ENCODE measurements at places on chromosomes 3 and 15.
A peak's percentile ranks its signal among the peaks of the same experiment; 100 is the strongest.

GRCh38 chr3:136018876-136019275, 53.3 kb downstream of the PPP2R3A start:
- DNase-seq, result no peak

- peak; percentile 17 for DNase-seq
Observed at GRCh38 chr3:16400106-16400931, 113.2 kb downstream of the RFTN1 start.

- no peak for DNase-seq
Observed at GRCh38 chr15:73357999-73358665, 10.6 kb downstream of the HCN4 start.

DNA sequence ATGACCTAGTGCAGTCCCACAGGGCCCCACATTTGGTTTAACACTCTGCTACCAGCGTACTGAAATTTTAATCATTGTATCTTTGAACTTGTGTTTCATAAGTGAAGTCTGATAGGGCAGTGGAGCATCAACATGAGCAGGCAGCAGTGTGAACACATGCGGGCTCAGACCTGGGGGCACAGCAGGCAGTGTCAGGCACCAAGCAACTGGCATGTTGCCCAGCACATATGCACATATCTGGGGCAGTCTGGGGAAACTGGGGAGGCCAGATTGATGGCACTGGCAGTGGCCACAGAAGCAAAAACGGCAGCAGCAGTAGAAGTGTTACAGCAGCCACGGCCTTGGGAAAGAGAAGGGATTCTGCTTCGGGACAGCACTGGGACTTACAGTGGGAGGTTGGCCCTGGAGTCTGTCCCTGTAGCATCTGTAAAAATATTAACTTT, 353.9 kb upstream of the KCNMB2 start:
- DNase-seq, result no peak

DNA sequence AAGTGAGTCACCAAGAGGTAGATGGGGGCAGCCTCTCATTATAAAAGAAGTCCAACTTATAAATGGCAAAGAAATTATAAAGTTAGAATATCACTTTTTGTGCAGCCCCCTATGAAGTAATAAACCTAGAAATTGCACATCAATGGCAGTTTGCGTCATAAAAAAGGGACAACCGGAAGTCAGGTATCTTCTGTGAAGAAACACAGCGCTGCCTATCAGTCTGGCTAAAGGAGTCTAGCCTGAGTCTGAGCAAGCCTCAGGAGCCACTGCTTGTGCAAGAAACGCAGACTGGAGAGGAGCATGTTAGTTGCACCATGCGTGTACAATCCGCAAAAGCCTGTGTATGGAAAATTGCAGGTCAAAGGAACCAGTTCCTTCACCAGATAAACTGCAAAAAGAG, 178.4 kb downstream of the ARRDC4 start:
- no peak for DNase-seq

DNA sequence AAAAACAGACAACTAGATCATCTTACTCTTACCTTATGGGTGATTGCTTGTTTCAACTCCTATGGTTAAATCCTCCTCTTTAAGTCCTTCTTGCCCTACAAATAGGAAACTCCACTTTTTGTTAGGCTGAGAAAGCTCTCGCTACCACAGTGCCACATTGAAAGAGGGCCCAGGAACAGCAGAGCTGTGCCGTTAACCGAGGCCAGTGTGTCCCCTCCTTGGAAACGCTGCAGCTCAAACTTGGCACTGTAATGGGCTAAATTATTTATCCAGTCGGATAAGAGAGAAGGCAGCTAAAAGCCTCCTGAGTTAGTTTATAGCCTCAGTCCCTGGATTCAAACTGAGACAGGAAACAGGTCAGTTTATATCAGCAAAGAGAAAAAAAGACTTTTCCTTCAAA, 46.1 kb downstream of the KBTBD12 start:
- no peak for DNase-seq

DNA sequence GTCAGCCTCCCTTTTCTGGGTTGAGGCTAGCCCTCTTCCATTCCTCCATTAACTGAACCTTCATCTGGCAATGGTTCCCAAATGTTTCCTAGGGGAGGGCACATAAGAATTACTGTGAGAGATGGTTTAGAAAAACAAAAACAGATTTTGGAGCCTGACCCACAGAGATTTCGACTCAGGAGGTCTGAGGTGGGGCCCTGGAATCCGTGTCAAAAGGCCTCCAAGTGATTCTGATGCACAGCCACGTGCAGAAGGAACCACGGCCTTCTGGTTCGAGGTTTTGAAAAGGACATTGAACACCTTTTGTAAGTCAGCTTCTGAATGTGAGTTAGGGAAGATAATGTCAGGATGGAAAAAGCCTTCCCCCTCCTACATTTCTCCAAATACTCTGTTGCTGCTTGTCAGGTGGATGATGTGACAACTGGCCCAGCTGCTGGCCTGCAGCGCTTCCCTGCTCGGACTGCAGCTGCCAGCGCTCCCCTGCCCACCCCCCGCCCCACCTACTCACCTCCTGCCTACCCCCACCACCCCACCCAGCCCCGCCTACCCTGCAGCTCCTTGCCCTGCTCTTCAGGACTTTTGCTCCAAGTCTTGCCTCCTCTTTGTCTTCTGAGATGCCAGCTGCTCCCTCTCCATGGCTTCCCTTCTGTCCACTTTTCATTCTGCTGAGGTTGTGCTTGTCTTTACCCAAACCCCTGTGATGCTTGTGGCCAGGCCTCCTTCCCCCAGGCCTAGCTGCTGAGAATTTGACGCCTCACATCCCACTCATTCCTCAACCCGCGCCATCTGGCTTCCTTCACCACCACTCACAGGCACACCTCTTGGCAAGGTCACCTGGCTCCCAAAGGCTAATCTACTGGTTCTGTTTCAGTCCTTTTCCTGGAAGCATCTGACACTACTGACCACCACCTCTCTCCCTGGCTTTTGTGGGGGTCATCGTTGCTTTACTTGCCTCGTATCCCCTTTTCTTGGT, 6.6 kb downstream of the EHD4 start:
- DNase-seq, result no peak

GRCh38 chr15:48096355-48096786, 24.4 kb upstream of the SLC24A5 start:
- DNase-seq, result no peak

- DNase-seq, result no peak
Observed at GRCh38 chr15:101152914-101153313, 98.9 kb downstream of the CHSY1 start.

DNA sequence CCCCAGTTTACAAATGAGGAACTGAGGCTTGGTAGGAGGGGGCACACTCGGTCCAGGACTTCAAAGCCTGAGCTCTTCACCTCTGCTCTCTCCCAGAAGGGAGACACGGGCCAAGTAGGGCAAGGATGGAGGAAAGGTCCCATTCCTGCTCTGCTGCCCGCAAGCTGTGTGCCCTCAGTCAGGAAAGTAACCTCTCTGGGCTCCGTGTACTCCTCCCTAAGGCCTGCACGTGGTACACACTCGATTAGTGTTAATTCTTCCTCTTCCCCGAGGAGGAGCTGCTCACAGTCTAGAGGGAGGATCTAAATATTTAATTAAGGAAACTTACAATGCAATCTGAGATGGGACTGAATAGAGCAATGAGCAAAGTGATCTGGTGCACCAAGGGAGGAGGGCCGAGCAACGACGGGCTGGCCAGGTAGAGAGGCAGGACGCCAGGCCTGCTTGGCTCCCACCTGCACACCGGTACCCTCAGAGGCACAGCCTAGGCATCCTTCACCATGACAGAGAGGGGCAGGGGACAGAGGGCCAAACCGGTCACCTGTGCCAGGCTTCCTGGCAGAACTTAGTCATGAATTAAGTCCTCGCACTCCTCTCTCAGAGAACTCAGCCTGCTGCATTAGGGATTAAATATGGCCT, 47.2 kb upstream of the IQSEC1 start:
- DNase-seq, result no peak

- no peak for DNase-seq
Observed at GRCh38 chr3:121493431-121493830, 52.4 kb downstream of the POLQ start.

GRCh38 chr15:78077871-78078210, 330 bp upstream of the TBC1D2B start:
- no peak for DNase-seq

- peak; percentile 91 for DNase-seq
Observed at GRCh38 chr3:172607305-172608121, 84.3 kb upstream of the TNFSF10 start.

- no peak for DNase-seq
Observed at GRCh38 chr15:89131731-89132130, 43.5 kb downstream of the ABHD2 start.

DNA sequence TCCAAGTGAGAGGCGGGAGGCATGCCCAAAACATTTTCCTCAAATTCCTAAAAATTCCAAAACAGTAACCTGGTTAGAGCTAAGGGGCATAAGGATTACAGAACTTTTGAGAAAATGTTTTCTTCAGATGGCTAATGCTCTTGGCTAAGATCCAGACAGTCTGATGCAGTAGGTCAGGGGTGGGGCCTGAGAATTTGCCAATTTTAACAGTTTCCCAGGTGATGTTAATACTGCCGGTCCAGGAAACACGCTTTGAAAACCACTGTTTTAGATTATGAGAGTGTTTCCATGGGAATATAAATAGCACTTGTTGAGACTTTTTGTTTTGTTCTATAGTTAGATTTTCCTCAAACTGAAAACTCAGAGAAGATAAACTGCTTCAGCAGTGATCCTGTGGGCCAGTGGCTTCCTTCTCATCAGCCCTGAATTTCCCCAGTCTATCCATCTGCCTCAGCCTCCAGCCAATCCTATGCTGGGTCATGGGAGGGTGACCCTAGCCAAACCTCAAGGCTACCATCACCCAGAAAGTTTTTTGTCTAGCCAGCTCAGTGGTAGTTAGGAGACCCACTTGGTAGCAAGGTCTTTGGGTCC, 71.6 kb upstream of the ACP3 start:
- DNase-seq, result peak; percentile 39

DNA sequence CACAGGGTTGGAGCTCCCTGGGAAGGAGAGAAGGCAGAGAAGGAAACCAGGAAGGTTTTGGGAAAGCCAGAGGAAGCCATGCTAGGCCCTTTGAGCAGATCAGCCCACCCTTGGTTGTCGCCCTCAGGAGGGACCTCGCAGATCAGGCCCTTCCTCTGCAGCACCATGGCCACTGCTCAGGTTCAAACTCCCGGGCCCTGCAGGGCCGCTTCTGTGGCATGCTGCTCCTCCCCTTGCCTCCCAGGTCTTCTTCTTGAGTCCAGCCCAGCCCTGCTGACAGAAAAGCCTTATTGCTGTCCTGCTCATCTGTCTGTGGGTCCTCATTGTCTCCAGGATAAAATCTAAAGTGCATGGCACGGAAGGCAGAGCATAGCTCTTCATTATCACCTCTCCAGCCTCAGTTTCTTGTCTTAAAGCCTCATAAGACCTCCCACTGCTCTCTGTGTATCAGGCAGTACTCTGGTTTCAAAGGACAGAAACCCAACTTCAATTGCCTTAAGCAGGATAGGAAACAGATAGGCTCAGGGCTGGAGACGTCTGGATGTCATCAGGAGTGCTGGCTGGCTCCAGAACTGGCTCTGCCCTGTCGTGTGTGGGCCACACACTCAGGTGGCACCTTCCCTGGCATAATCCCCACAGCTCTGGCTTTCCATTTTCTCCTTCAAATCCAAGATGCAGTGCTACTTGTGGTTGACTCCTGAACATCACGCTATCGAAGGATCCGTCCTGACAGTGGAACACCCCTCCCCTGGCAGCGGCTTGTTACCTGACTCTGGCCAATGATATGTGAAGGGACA, 118.5 kb downstream of the EEFSEC start:
- no peak for DNase-seq

DNA sequence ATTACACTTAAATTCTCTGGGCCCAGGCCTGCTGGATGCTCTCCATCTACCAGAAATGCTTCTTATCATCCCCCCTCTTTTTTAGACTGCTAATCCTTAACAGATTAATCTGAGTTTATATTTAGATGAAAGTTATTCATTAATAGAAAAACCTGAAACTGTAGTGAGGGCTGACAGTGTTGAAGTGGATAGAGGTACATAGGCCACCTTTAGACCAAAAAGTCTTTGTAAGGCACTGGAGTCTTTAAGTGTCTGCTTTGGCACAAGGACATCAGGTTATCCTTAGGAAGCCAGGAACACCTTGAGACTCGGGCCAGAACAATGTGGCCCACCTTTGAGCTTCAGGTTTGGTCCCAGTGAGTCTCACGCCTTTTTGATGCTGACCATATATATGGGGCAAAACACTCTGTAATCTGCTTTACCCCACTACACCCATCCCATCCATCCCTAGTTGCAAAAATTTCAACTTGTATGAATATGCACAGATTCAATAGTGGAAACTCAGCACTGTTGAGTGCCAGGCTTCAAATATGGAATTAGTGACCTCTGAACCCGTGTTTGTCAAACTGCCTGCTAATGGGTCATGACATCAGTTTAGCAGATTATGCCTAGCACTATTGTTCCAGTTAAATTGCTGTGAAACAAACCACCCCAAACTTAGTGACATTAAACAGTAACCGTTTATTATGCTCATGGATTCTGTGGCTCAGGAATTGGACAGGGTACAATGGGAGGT, 44.0 kb downstream of the PDE8A start:
- DNase-seq, result no peak

- DNase-seq, result no peak
Observed at GRCh38 chr3:129386984-129387383, 41.5 kb downstream of the EFCAB12 start.

GRCh38 chr3:78908236-78908635, 859.6 kb downstream of the ROBO1 start:
- DNase-seq, result no peak
